ENCODE measurements at places on chromosomes 2 and 18.

- no peak for DNase-seq
These were observed 88.8 kb upstream of the RMDN2 start for GRCh38 chr2:37836270-37836669.

DNA sequence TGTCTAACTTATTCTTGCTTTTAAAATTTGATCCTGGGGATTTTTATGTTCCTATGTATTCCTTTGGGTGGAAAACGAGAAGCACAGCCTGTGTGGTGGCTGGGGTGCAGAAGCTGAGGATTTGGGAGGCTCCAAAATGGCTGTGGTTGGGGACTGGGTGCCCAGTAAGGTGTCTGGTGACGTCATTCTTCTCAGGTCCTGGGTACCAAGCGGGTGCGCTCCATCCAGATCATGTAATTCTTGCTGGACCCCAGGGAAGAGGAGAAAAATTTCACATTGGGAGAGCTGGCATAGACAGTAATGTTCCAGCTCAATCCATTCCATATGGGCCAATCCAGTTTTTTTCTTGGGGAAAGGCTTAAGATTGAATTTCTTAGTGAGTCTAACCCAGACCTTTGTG is 61.1 kb upstream of the THOC1 start:
- no peak for DNase-seq

- no peak for DNase-seq
These were observed 115.0 kb upstream of the GLS start for GRCh38 chr2:190765386-190766173.

GRCh38 chr2:49332415-49332814 is 178.1 kb upstream of the FSHR start:
- DNase-seq, result no peak

DNA sequence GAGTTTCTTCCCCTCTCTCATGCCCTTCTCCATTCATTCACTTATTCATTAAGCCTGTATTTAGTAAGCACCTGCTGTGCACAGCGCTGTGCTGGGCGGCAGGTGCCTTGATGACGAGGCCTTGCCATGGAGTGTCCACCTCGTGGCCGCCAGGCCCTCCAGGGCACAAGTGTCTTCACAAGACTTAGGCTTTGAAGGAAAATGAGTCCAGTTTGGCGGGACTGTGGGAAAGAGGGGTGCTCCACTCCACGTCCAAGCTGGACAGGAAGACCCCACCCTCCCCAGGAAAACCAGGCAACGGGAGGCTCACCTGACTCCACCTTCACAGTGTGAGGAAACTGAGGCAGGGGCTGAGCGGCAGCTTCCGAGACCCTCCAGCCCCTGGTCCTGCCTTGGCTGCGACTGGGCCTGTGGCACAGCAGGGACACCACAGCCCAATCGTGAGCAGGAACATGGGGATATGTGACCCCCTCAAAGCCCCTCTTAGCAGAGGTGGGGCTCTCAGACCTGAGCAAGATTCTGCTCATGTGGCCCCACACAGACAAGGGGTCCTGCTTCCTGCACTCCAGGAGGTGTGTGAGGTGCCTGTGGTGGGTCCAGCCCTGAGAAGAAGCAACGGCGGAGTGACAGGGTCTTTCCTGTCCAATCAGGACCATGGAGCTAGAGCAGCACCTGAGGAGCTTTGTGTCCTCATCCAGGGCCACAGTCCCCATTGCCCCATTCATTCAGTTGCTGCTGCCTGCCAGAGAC is 110.3 kb upstream of the ODC1 start:
- DNase-seq, result no peak

DNA sequence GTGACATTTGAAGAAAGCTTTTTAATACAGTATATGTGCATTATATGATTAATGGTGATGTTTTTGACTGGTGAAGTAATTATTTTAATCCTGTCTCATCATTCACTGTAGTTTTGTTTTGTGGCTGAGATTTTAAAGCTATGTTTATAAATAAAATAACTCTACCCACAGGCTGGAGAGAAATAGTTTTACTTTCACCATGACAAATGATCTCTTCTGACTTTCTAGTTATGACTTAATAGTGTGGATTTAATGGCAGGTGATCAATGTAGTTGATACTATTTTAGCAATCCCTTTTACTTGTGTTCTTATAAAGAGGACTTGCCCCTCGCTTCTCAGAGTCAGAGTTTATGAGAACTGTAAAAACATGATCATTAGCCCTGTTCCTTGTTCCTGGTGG is 289.5 kb upstream of the SIX3 start:
- DNase-seq, result no peak

GRCh38 chr18:10752382-10752781 is 226.6 kb downstream of the NAPG start:
- no peak for DNase-seq

GRCh38 chr2:128427413-128427755 is 108.7 kb upstream of the HS6ST1 start:
- no peak for DNase-seq

DNA sequence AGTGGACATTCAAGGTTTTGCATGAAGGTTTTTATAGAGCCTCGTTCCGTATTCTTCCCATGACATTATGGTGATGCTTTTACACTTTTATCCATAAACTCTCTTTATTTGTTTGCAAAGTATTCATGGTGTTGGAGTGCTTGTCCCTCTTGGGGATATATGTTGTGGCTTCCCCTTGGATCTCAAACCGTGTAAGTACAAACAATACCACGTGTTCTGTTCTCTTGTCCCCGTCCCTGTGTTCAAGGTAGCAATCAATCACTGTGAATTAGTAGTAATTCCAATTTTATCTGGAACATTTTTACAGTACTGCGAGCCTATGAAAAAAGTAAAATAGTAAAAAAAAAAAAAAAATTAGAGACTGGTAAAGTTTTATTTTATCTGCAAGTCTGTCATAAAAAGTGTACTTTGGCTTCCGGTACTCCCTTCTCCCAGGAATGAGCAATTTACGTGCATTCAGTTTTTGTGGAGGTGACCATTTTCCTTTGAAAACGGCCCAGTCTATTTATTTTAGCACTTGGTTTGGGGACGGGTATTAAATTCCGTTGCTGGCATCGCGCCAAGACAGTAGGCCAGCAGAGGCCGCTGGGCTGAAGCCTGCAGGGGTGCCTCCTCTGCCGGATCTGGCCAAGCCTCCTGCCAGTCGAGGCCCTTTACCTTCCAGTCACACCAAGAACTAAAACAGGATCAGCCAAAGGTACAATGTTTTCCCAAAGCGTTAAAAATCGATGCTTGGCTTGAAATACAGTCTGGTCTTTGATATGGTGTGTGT is 175.7 kb downstream of the SOCS6 start:
- no peak for DNase-seq

DNA sequence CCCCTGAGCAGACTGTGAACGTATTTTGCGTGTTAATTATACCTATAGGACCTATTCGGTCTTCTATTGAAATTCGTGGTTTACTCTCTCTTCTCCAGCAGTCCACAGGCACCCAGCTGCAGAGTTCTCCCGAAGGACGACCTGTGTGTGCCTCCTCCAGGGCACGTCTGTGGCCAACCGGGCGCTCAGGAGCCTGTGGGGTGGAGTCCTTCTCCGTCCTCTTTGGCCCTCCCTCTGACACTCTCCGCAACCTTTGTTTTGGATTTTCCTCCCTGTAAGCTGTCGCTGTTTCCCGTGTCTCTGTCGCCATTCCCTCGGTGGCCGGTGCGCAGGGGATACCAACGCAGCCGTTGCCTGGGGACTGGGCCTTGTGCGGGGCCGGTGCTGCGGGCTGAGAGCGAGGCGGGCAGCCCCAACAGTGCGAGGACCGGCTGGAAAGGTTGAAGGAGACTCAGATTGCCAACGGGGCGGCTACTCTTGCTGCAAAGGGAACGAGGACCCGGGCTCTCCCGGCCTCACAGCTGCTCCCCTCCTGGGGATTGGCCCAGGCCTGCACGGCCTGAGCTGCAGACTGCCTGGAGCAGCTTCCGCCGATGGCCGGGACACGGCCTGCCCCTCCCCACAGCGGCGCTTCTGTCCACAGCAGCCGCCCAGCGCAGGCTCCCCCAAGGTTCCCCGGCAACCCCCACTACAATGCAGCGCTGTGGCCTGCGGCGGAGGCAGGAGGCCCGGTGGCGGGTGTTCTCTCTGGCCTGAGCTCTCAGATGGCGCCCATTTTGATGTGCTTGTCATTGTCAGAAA is 221.0 kb downstream of the MTX2 start:
- DNase-seq, result no peak

GRCh38 chr18:9204659-9205058 is 68.1 kb downstream of the ANKRD12 start:
- DNase-seq, result no peak

GRCh38 chr2:129587426-129588064 is 391.9 kb upstream of the RAB6C start:
- DNase-seq, result no peak

DNA sequence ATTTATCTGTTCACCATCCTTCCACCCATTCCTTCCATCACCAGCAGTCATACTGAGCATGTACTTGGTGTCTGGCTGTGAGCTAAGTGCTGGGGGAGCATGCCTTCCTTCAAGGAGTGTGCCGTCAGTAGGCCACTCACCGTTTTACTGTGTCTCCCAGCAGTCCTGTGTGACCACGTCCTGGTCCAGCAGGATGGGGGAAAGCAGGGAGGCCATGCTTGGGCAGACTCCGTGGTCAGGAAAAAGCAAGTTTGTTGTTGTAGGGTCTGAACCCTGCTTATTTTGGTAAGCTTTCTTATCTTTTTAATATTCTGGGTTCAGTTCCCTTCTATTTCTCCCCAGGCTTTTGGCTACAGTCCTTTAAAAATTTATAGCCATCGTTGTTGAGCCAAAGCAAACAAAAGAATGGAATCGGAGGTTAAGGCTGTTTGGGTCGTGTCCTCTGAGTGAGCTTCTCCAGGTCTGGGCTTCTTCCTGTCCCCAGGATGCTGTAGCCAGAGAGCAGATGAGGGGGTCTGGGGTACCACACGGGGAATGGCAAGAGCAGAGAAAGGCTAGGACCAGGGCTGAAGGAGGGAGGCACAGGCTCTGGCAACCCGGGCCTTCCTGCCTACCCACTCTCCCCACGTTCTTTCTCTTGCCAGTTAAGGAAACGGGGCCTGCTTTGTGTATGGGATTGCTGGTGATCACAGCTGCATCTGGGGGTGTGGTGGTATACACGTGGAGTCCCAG is 13.5 kb downstream of the SLC30A3 start:
- DNase-seq, result no peak

DNA sequence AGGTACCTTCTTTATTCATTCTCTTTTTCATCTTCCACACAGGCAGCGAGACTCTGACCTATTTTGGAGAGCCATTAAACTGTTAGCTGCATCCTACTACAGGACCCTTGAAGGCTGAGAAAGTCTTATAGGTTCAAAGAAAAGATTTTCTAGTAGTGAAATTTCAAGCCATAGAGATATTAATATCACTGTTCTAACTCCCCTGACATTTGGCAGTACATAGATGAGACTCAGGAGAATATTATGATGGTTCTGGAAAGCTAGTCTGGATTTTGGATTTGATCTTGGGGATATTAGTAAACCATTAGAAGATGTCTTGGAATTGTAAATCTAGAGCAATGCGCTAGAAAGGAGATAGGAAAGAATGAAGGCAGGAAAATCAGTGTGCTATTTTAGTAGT is 1.3 kb upstream of the ITPRID2 start:
- no peak for DNase-seq

GRCh38 chr2:172427256-172427989 is at the start of gene ITGA6:
Gene ITGA6, plus strand, starts transcription at chr2:172427586.
- DNase-seq, result peak; percentile 47
